ENCODE measurements at places on chromosomes 4 and X.

DNA sequence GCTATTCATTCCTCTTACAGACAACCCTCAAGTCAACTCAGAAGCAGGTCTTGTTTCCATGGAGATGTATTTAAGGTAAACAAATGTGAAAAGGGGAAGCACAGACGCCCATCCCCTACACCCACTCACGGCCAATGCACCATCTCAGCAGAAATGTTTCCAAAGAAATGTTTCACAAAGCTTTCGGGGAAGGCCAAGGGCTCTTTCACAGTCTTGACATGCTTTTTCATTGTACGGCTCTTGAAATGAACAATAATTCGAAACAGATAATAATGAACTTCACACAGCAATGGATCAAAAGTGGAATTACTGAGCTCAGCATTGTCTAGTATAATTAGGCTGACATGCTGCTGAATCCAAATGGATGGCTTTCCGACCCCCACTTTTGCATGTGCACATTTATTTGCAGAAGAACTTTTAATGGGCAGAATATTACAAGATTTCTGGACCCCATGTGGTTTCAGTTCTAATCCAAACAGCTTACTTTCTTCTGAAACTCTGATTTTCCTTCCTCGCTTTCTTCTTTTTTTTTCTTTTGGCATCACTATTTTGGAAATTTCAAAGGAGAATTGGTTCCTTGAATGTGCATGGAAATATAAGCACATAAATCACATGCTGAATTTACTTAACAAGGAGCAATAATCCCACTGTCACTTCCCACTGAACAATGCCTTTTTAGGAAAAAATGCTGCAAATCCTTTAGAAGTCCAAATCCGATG lies 160.9 kb downstream of the SMIM20 start:
- DNase-seq: no peak

GRCh38 chr4:137635108-137635507 lies 102.8 kb upstream of the PCDH18 start:
- DNase-seq: no peak

GRCh38 chr4:17912011-17912410 lies 101.2 kb downstream of the NCAPG start:
- DNase-seq: no peak

GRCh38 chrX:41594634-41595033 lies 94.1 kb upstream of the GPR34 start:
- no peak for DNase-seq

GRCh38 chr4:150679765-150680343 lies 97.9 kb downstream of the MAB21L2 start:
- DNase-seq: no peak

- no peak for DNase-seq
Measured at GRCh38 chr4:94489098-94489497, 37.4 kb downstream of the PDLIM5 start.

DNA sequence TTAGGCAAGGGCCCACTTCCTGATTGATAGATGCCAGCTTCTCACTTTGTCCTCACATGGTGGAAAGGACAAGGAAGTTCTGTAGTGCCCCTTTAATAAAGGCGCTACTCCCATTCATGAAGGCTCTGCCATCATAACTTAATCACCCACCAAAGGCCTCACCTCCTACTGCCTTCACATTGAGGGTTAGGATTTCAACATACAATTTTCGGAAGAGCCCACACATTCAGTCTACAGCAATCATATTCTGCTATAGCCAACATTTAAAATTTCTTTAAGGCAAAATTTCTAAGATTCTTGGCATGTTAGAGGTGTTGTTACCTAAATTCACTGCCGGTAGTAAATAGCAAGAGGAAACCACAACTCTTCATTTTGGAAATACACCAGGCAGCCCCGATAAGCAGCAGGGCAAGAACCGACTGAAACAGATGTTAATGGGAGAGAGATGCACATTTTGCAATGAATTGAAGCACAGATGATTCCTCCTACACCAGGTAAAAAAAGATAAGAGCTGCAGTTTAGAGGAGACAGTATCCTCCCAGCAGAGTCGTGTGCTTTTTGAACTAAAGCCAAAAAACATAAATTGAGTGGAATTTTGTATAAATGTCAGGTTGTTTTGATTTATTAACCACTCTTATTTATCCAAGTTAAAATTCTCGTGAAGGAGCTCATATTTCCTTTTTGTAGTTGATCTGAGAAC lies 594.9 kb downstream of the KCTD8 start:
- no peak for DNase-seq

GRCh38 chrX:69387567-69388487 lies 116.3 kb upstream of the NALF2 start:
- DNase-seq: no peak

DNA sequence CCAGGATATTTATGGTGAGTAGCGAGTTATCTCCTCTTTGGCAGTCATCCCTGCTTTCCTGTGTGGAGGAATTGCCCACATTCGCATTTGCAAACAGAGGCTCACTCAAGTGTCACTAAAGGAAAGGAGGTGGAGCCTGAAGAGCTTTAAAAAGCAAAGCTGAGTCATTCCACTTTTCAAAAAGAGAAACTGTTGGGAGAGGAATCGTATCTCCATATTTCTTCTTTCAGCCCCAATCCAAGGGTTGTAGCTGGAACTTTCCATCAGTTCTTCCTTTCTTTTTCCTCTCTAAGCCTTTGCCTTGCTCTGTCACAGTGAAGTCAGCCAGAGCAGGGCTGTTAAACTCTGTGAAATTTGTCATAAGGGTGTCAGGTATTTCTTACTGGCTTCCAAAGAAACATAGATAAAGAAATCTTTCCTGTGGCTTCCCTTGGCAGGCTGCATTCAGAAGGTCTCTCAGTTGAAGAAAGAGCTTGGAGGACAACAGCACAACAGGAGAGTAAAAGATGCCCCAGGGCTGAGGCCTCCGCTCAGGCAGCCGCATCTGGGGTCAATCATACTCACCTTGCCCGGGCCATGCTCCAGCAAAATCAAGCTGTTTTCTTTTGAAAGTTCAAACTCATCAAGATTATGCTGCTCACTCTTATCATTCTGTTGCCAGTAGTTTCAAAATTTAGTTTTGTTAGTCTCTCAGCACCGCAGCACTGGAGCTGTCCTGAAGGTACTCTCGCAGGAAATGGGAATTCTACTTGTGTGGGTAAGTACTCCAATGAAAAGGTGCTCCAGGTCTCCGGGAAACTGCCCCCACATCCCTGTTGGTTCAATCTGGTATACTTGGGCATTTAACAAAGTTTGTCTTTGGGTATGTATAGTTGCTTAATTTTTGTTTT lies at the start of gene EGF:
Gene EGF (plus strand): TSS at position 178 of the 890 bp plus-strand sequence. CDS start 453 bp downstream, at position 631.
- no peak for DNase-seq

DNA sequence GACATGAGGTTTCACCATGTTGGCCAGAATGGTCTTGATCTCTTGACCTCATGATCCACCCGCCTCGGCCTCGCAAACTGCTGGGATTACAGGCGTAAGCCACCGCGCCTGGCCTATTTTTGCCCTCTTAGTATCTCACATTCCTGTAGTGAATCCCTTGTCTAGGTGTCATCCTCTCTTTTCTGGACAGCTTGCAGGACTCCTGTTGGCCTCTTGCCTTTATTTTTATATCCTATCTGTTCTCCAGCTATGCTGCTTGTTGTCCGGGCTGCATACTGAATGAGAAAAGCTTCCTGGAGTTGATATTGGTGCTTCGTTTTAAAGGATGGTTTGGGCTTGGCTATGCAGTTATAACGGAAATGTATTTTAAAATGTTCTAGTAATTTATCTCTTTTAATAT lies 148.6 kb downstream of the TLL1 start:
- DNase-seq: no peak

DNA sequence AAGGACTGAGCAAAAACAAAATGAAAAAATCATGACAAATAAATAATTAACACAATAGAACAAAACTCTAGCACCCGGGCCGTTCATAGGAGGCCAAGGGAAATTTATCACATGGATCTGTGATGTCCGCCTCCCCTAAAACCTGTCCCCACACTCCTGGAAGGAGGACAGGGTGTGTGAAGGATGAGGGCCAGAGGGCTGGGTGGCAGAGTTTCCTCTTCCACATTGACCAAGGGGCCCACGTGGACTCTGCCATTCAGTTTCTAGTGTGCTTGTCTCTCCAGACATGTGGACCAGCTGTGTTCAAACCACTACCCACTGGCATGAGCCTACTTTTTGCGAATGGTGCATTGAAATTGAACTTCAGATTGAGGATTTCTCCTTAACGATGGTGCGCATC lies 6.3 kb downstream of the PRRG3 start:
- DNase-seq: no peak

GRCh38 chr4:152531479-152531878 lies 4.4 kb downstream of the FBXW7 start:
- no peak for DNase-seq

- no peak for DNase-seq
Measured at GRCh38 chr4:189940178-189941004, at the start of gene FRG1. Gene FRG1 (plus strand): TSS chr4:189940872. CDS start chr4:189941010, 138 bp downstream.

Data from NCI-H1694 treated with DMSO at 0.1 percent for 48 hours (cell line).